ENCODE measurements at places on chromosomes 3 and 15.

- no peak for DNase-seq
These were observed 82.9 kb downstream of the TOP2B start for GRCh38 chr3:25581823-25582222.

- no peak for DNase-seq
These were observed 66.9 kb upstream of the DCBLD2 start for GRCh38 chr3:98968347-98968746.

GRCh38 chr15:81302701-81303109, 21.2 kb downstream of the STARD5 start:
- no peak for DNase-seq

- no peak for DNase-seq
These were observed 1121.5 kb downstream of the NAALADL2 start for GRCh38 chr3:175980486-175981090.

DNA sequence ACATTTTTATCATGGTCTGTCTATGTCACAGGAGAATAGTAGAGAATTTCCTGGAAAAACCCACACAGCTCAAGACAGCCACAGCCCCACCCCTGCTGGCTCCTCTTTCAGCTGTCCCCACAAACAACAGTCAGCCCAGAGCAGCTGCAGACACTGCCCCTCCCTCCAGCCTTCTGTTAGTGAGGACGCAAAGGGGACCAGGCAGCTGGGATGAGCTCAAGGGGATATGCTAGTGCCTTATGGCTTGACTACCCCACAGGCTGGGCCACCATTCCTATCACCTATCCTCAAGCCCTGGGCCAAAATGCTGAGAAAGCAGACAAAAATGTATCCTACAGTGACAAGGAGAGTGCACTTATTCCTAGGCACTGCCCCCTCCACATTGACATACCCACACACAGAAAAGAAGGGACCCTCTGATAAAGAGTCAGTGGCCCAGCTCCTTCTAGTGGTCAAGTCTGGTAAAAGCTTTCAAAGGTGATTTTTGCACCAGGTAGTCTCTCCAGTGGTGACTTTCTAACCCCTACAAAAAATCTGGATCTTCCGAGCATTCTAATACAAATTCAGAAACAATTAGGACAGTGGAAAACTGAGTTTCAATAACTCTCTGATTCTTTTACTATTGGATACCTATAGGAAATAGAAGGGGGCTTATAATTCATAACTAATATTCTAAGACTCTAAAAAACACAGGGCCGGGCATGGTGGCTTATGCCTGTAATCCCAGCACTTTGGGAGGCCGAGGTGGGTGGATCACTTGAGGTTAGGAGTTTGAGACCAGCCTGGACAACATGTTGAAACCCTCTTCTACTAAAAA, 3.0 kb upstream of the MAP1A start:
- no peak for DNase-seq

GRCh38 chr15:22877607-22878006, 39.1 kb downstream of the NIPA2 start:
- DNase-seq, result no peak

- no peak for DNase-seq
These were observed 65.2 kb upstream of the GLCE start for GRCh38 chr15:69095274-69095673.

DNA sequence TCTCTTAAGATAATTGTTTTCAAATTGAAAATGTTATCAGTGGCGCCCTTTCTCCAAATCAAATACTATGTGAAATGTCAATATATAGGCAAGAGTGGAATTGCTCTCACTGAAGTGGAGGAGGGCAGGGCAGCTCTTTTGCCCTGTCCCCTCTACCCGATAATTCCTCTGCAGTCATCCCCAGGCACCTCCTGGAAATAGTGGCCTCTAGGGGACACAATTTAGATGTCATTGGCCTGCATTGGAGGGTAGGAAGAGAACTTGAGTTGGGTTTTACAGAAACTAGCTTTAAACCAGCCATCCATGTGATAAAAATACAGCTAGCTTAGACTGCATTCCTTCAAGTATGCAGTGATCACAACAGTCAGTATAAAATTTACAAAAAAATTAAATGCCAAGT, 288.9 kb downstream of the EDEM1 start:
- no peak for DNase-seq

DNA sequence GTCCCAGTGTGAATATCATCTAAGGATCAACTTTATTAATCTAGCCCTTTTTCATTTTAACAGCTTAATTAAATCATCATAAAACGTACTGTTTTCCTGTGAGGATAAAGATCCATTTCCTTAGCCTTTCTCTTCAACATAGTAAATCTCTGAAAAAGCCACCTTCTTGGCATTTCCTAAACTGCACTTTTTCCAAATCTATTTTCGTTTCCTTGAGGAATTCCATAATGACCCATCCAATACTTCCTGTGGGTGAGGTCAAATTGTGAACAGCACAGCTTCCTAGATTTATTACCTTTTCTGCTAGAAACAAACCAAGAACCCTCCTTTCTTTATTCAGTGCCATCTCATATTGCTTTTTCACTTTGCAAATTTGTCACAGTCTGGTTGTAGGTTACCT, 129.4 kb upstream of the CNTN4 start:
- DNase-seq, result no peak

DNA sequence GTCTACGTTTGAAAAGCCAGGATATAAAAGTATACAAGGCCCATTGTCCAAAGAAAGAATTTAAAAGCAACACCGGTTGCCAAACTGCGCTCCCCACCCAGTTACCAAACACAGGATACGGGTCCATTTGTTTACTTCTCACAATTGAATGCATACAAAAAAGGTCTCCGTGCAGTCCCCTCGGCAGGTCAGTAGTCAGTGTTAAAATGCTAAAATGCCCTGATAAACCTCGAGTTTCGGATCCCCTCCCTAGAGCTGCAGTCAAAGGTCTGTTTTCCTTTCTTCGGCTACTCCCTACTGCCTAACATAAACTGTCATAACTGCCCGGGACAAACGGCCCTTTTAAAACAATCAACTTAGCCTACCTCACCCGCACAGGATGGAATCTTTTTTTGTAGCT, 534.6 kb downstream of the FOXP1 start:
- no peak for DNase-seq
